Stimulated activated CD8-positive, alpha-beta memory T cell treated with anti-CD3 and anti-CD28 coated beads, Interleukin-7, amount 100 ng/mL, for 4 hours (primary cell): ENCODE measurements at places on chromosomes 2 and 18.

DNA sequence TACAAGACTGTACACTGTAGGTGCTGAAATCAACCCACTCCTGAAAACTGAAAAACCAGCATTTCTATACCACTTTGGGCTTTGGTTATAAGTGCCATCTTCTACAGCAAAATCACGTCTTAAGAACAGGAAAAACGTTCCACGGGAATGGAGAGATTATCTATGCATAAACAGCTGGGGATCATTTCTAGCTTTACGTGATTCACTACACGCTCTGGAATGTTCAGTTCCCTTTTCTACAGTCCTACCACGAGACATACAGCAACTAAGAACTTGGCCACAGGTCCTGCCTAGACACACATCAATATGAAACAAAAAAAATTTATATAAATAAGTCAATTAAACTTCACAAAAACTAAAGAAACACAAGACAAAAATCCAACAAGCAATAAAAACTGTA is 3.6 kb downstream of the CXCR4 start:
- no peak for DNase-seq

DNA sequence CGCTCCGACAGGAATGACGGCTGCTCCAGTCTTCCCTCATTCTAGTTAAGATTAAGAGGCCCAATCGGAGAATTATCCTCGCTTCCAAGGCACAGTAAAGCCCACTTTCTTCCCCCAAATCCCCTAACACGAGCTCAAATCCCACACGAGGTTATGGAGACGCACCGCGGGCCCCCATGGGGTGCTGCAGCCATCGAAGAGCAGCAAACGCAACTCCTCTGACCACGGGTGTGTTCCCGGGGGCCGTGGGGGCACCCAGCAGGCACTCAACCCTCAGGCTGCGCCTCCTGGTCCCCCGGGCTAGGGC is 446 bp downstream of the COPS9 start:
- DNase-seq, result no peak

DNA sequence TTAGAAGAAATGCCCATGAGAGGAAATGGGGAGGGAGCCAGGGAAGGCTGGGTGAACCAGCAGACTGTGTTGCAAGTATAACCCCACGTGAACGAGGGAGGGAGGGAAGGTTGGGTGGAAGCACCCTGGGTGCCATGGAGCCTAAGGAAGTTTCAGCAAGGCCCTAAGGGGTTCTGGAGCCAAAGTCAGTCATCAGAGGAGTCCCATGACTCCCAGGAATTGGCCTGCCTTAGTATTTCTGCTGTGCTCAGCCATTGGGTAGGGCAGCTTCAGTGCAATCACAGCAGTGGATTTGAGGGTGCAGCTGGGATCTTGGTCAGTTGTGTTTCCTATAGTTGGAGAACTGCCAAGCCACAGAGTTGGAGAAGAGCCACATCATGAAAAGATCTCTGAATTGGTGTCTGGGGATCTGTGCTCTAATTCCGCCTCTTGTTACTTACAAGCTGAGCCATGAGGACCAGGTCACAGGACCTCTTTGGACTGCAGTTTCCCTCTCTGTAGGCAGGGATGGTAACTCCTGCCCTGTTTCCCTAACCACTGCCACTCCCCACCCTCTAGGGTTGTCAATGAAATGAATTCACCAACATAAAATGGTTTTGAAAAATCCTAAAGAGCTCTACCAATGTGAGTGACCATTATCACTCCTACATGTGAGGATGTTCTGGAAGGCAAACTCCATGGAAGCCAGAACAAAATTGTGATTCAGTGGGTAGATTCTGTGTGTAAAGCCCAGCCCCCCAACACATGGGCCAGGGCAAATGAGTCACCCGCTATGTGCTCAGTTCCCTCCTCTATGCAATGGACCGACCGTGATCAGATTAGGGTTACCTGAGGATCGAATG is 108.9 kb downstream of the CLIP4 start:
- no peak for DNase-seq

DNA sequence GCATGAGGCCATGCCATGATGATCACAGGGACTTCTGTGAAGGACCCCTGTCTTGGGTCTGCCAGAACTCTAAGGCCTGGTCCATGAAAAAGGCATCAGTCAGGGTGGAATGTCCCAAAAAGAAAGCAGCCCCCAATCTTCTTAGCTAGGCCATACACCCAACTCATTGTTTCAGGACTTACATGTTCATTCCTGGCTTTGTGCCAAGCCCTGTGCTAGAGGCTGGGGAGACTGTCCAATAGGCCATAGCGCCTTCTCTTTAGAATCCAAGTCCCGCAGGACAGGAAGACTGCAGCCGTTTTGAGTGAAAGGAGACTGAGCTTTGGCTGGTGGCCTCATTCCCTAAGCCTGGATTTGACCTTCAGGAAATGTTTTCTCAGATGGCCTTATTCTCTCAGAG is 247.3 kb downstream of the PRKCE start:
- no peak for DNase-seq

DNA sequence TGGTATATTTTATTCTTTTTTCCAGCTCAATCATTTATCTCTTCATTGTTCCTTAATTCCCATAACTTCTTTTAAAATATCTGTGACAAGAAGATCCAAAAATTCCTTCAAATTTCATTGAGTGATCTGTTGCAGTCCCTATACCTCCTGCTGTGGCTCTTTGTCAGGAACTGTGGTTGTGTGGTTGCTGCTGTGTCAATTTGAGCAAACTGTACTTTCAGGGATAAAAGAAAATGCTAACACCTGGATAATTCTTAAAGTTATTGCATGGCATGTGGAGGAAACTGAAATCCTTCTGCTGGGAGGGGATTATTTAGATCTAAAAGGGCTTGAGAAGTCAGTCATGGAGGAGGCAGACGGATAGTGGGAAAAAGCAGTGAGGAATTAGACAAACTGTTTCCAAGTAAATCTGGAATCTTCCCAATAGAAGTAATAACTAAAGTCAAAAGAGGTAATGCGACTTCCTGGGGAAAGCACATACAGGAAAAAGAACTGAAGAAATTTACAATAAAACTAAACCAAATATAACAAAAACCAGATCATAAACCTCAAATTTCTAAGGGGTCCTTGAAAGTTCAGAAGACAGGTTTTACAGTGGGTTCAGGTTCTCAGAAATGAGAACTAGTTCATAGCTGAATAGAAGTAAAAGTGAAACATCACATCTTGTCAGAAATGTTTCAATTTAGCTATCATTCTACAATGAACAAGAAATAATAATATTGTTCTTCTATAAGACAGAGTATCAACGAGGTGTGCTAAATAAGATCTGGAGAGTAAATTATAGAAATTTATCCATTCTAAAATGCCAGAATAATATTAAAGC is 33.5 kb upstream of the CD226 start:
- DNase-seq, result no peak

- DNase-seq, result no peak
Measured at GRCh38 chr2:10909050-10909995, 2.4 kb upstream of the KCNF1 start.

GRCh38 chr2:203763241-203763937 is 57.0 kb downstream of the CD28 start:
- DNase-seq, result no peak

DNA sequence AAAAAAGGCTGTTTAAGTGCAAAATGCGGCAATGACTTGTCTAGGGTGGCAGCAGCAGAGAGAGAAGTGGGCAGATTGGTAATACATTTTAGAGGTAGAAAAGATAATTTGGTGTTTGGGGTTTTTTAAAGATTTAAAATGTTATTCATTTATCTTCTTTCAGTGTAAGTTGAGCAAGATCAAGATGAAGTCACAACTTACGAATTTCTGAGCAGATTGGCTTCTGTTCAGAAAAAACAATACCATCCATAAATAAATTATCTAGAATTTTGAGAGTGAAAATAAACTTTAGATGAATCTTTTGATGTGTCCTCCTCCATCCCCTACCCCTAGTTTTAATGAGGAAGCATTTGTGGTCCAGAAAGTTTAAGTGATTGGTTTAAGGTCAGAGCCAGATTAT is 47.9 kb upstream of the FAM171B start:
- DNase-seq, result no peak

- DNase-seq, result no peak
Measured at GRCh38 chr2:85277416-85278158, 50.2 kb downstream of the TGOLN2 start.

- no peak for DNase-seq
Measured at GRCh38 chr18:55485666-55486065, 102.3 kb downstream of the TCF4 start.

DNA sequence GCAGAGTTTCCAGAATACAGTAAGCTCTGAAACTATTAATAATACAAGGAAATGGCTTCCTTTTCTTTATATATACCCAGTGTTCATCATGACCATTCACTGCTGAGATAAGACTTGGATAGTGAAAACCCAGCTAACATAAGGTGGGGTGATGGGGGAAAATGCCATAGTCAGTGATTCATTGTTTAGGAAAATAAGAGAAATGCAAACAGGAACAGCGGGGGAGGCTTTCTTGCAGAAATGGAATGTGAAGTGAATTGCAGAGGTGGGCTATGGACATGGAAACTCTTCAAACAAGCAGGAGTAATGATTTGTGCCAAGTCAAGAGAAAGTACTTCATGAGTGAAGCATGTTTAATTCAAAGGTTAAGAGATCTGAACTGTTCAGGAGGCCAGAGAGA is 519.4 kb downstream of the TDRD15 start:
- DNase-seq, result no peak

GRCh38 chr18:48072428-48073204 is 142.2 kb upstream of the SMAD2 start:
- no peak for DNase-seq
